ENCODE measurements at places on chromosomes 4 and X.

- no peak for DNase-seq
Observed at GRCh38 chr4:171279131-171279530, 534.1 kb upstream of the GALNTL6 start.

GRCh38 chrX:21645886-21646285 is 12.2 kb downstream of the KLHL34 start:
- no peak for DNase-seq

DNA sequence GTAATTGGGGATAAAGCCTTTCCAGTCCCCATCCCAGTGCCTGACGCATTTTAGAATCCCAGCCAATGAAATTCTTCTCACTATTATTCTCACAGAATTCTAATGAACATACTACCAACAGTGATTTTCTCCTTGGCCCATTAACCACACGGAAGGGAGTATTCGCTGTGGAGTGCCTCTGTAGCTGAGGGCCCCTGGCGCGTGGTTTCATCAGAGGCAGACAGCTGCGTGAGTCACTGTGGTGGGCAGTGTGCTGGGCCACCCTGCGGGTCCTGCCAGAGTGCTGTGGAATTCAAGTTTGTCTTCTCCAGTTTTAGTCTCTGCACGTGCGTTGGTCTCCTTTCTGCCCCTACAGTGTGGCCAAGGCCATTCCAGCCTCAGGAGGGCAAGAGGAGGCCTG is 335.4 kb upstream of the FAT1 start:
- no peak for DNase-seq

GRCh38 chr4:128635141-128635954 is 174.2 kb upstream of the JADE1 start:
- no peak for DNase-seq

GRCh38 chr4:169346840-169347239 is 76.1 kb upstream of the SH3RF1 start:
- no peak for DNase-seq

GRCh38 chr4:48681856-48682255 is 98.2 kb downstream of the FRYL start:
- no peak for DNase-seq

DNA sequence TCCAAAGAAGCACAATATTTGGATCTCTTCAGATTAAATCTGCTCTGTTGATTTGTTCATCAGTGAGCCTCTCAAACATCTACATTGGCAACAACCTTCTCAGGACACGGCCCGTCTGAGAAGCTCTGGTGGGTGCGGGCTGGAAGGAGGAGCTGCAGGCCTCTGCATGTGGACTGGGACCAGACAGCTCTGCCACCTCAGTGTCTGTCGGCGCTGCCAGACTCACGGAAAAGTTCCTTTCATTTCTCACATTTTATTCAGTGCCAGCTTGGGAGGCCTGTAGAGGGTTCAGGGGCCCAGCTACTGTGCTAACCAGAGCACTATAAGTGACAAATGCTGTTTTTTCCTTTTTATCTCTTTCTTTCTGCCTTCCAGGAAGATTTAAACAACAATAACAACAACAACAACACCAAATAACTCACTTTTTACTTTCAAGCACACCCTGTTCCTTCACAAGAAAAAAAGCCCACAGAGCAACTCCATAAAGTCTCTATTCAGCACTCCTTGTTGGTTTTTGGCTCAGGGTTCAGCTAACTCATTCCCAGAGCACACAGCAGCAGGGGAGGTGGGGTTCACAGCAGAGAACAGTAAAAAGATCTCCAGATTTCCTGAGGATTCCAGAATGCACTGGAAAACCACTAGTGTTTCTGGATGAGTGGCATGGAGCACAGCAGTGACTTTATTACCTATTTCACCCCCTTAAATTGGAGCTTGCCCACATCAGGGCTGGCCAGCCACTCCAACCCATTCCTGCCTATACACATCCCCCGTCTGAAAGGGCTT is 23.2 kb upstream of the HOPX start:
- no peak for DNase-seq

DNA sequence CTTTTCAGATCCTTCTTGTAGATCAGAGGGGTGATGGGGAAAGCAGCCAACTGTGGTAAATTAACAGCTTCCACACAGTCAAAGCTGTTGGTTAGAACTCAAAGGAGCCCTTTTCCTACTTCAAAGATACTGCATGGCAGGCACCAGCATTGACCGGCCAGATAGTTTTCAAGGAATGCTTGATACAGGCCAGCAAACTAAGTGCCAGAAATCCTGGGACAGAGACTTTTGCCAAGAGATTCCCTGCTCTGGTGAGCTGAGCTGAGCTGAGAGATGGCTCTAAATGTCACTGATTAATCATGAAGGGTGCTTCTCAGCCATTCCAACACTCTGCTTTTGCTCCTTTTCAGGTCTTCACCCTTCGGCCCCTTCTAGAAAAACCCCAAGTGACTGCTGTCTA is 131.6 kb upstream of the MED14 start:
- no peak for DNase-seq

- DNase-seq, result no peak
Observed at GRCh38 chrX:148811236-148811635, 310.8 kb downstream of the AFF2 start.

- DNase-seq, result no peak
Observed at GRCh38 chr4:24978291-24979075, 52.3 kb downstream of the LGI2 start.

All from NCI-H526 (cell line).